Right ventricle myocardium superior (tissue), 1 donor: ENCODE measurements at places on chromosomes 12 and 14. TPM values are rescaled to one million over a fixed set of nuclear protein-coding genes. Genes with fewer than 3 reads are reported as not detected.

- DNase-seq, result no peak
Observed at GRCh38 chr14:73815849-73816248, 35.8 kb upstream of the PTGR2 start.

DNA sequence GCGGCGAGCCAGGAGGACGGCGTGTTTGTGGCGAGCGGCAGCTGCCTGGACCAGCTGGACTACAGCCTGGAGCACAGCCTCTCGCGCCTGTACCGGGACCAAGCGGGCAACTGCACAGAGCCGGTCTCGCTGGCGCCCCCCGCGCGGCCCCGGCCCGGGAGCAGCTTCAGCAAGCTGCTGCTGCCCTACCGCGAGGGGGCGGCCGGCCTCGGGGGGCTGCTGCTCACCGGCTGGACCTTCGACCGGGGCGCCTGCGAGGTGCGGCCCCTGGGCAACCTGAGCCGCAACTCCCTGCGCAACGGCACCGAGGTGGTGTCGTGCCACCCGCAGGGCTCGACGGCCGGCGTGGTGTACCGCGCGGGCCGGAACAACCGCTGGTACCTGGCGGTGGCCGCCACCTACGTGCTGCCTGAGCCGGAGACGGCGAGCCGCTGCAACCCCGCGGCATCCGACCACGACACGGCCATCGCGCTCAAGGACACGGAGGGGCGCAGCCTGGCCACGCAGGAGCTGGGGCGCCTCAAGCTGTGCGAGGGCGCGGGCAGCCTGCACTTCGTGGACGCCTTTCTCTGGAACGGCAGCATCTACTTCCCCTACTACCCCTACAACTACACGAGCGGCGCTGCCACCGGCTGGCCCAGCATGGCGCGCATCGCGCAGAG lies 873 bp downstream of the PLXNC1 start:
- no peak for DNase-seq

DNA sequence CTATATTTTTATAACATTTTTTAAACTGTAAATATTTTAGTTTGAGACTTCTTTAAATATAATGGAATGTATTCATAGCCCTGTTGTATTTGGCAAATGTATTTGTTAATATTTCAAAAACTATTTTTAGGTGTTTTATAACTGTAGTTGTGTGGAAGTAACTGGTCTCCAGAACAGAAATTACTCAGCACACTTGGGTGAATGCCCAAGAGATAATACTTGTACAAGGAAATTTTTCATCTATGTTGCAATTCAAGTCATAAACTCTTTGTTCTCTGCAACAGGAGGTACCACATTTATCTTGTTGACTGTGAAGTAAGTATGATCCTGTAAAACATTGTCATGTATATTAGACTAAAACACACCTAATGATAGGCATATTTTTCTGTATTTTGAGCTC lies 72.8 kb downstream of the SLCO1B3 start:
- DNase-seq, result no peak

Gene SRRM4
- 0.30 TPM for total RNA-seq

Gene ZDHHC17
- 17.5 TPM for total RNA-seq

DNA sequence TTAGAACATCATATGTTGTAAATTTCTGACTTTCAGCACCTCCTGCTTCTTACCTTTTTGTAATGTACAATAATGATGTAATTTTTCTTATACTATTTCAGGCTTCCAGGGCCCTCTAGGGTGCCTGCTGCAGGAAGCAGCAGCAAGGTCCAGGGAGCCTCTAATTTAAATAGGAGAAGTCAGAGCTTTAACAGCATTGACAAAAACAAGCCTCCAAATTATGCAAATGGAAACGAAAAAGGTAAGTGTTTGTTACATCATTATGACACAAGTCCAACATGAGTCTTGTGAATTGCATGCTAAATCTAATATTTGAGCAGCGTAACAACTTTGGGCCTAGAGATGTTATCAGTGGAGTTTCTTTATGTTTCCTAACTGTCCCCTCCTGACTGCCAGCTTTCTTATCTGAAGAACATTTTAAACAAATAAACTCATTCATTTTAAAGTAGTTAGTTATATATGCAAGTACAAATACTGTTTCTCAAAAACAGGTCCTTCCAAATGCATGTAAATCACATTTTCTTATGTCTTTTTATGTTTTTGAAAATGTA lies 167.6 kb downstream of the NAV3 start:
- DNase-seq, result no peak

DNA sequence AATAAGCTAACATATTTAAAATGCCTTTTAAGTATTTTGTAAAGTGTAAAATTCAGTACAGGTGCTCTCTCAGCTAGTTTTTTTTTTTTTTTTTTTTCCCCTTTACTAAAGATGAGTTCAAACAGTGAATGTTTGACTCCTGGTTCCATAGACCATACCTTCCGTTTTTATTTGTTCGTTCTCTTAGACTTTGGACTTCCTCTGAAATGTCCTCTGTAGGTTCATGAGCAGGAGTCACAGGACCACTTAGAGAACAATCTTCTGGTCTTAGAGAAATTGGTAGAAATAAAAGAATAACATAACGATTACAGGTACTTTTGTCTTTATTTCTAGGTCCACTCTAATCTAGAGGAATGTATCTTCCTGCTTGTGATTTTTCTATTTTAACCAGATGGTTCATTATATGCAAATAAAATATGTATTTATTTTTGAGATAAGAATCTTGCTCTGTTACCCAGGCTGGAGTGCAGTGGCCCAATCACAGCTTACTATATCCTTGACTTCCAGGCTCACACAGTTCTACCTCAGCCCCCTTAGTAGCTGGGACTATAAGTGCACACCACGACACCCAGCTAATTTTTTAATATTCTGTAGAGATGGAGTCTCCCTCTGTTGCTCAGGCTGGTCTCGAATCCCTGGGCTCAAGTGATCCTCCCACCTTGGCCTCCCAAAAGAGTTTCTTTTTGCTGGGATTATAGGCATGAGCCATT lies 25.8 kb downstream of the STYX start:
- DNase-seq, result no peak

DNA sequence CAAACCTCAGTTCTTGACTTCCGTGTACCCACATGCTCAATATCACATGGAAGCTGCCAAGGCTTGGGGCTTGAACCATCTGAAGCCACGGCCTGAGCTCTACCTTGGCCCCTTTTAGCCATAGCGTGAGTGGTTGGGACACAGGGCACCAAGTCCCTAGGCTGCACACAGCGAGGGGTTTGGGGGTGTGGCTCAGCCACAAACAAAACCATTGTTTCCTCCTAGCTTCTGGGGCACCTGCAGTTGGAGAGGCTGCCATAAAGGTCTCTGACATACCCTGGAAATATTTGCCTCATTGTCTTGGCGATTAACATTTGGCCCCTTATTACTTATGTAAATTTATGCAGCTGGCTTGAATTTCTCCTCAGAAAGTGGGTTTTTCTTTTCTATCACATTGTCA lies 628.6 kb downstream of the NRXN3 start:
- DNase-seq, result no peak

GRCh38 chr12:52542157-52542556 lies 10.8 kb downstream of the KRT71 start:
- no peak for DNase-seq

DNA sequence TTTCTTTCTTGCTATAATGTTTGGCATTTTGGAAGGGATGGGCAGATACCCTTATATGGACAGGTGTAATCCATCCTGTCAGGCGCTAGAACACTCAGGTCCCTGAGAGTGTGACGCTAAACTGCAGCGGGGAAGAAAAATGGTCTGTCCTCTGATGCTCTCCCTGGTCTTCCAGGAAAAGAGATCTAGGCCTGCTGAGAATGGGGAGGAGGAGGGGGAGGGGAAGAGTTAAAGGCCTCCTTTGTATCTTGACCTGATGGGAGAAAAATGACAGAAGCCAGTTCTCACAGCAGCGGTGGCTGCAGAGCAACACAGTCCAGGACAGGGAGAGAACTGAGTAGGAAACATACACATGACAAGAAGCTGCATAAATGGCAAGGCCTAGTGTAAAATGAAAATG lies 61.1 kb downstream of the RPS6KA5 start:
- DNase-seq, result no peak
